Glomerular endothelial cell (primary cell): ENCODE measurements at places on chromosomes 7 and 10. TPM values are rescaled to one million over a fixed set of nuclear protein-coding genes. Genes with fewer than 3 reads are reported as not detected.

DNA sequence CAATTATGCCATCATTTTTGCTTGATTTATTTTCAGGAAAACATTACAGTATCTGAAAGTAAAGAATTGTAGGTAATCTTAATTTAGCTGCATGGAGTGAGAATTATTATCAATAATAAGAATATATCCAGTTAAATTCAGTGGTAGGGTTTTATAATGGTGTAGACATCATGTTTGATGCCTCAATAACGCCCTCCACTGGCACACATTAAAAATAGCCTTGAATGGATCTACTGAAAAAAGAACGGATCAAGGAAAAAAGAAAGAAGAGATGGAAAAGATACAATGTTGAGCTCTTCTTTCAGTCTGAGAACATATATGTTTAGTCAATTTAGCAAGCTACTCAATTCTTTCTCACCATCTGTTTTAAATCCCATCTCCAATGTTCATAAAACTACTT lies 319.2 kb downstream of the CDC14C start:
- DNase-seq, result no peak

DNA sequence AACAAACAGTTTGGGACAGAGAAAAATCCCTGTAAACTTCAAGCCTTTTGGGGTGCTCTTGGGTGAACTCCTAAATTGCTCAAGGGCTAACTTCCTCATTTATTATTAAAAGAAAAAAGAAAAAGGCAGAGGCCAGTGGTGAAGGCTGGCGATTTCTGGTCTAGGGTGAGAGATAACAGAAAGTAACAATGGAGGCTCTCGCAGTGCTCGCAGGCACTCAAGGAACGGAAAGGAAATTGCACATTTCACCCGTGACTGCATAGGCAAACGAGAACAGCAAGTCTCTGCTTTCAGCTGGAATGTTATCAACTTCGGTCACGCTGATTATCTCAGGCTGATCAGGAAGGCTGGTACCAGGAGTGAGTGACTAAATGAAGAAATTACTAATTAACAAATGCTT lies 70.7 kb downstream of the PRKAG2 start:
- DNase-seq, result no peak

DNA sequence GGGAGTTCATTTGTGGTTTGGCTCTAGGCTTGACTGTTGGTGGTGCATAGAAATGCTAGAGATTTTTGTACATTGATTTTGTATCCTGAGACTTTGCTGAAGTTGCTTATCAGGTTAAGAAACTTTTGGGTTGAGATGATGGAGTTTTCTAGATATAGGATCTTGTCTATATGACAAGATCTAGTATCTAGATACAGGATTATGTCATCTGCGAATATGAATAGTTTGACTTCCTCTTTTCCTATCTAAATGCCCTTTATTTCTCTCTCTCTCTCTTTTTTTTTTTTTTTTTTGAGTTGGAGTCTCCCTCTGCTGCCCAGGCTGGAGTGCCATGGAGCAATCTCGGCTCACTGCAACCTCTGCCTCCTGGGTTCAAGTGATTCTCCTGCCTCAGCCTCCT lies 62.9 kb downstream of the MGAM2 start:
- no peak for DNase-seq

DNA sequence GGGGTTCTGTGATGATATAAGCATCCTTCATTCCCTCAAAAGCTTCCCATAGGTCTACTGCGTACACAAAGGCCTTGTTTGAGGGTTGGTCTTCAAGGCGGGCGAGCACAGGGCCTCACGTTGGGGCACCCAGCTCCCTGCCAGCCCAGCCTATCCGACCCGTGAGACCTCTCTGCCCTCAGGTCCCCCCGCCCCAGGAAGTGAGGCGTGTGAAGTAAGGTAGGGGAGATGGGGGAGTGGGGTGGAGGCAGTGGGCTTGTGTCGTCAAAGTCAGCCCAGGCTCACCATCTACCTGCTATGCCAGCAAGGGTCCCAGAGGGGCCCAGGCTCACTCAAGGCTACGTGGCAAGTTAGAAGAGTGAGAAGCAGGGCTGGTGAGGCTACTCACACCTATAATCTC lies 47.6 kb upstream of the ELFN1 start:
- DNase-seq, result no peak

DNA sequence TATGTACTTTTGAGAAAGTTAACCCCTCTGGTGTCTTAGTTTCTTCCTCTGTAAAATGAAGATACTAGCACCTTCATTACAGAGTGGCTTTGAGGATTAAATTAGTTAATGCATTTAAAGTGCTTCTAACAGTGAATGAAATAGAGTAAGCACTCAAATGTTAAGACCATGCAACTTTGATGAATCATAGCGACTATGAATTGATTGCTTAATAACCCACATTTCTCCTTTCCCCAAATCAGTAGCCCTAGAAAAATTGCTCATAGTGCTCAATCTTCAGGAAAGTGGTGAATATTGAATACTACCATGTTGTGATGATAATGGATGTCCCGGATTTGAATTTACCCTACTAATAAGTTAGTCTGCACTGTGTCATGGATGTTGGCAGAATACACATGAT lies 48.1 kb downstream of the CD36 start:
- DNase-seq, result no peak

GRCh38 chr10:126787201-126787600 lies 116.7 kb upstream of the C10orf90 start:
- no peak for DNase-seq

DNA sequence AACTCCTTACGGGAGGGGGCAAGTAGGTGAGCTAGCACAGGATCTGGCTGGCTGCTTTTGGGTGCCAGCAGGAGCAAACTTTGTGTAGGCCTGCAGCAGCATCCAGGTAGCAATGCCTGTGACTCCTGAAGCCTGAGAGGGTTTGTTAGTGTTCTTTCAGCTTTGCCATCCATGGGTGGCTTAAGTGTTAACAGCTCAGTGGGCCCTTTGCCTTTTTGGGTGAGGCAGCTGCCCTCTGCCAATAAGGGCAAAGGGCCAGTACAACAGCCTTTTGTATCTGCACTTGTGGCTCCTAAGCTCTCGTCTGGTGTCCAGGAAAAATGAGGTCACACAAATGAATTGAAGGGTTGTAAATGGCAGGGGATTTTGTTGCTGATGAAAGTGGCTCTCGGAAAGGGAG lies 359.0 kb upstream of the CHRM2 start:
- no peak for DNase-seq

DNA sequence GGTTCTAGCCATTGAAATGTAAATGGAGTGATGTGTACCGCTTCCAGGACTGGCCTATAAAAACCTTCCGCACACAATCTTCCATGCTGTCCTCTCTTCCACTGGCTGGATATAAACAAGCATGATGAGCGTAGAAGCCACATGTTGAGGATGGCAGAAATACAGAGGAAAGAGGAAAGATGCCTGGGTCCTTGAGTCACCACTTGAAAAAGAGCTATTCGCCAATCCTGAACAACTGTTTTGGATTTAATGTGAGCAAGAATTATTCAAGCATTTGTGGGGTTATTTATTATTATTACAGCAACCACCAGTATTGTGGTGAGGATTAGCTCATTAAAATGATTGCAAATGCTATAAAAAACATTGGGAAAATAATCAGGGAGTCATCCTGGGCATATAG lies 45.8 kb upstream of the PLXNA4 start:
- DNase-seq, result no peak

GRCh38 chr10:73763343-73763742 lies 18.5 kb upstream of the CHCHD1 start:
- no peak for DNase-seq

Gene OR13A1
- not detected in 2 replicates for total RNA-seq

Gene SCIN
- total RNA-seq, result 0.35 and 0.58 TPM in 2 replicates

Gene RELN
- total RNA-seq, result 6.2 and 8.1 TPM in 2 replicates

Gene CHRM2
- 1.4 and 3.3 TPM in 2 replicates for total RNA-seq

Gene NEUROD6
- total RNA-seq, result not detected in 2 replicates

Gene CTAGE6
- 0.39 and 0.88 TPM in 2 replicates for total RNA-seq

Gene C10orf53
- total RNA-seq, result not detected in 2 replicates

Gene PPP1R9A
- total RNA-seq, result 4.6 and 7.0 TPM in 2 replicates
